Stimulated activated CD4-positive, alpha-beta T cell treated with anti-CD3 and anti-CD28 coated beads, Interleukin-4, amount 100 ng/mL, for 48 hours (primary cell): ENCODE measurements at places on chromosomes 12 and 14.

DNA sequence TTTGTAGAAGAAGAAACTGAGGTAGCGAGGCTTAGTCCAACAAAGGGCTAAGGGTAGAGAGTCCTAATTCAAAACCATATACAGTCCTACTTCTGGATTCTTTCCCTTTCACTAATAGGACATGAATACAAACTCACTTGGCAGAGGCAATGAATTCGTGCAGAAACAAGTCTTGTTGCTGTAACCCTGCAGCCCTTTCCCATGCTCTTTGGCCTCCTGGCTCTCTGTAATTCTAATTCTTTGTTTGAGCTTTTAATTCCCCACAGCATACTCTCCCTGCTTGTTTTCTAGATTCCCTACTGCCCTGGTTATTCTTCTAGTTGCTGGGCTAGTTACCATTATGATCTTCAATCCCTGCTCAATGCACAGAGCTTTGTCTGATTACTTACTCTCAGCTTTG, 381.4 kb downstream of the ETNK1 start:
- DNase-seq: no peak

DNA sequence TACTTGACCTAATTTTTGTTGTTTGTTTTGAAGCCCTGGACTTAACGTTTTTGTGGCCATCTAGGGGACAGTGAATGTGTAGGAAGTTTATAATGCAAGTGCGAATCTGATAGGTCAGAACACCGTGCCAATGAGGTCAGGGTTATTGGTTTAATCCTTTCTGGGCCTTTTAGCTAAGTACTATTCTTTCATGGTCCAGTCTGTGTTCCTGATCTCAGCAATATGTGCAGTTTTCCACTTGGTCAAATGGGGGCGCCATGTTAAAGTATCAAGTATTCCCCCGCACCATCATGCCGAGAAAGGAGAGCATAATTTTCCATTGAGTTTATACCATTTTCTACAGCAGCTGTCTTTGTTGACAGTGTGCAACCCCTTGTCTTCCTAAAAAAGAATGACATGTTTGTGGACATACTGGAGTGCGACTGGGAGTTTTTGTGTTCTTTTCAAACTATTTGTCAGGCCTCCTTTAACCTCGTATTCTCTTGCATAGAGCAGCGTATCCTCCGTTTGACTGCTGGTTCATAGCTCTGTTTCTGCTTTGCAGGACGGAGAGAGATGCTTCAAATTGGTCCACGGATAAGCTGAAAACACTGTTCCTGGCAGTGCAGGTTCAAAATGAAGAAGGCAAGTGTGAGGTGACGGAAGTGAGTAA, 1.3 kb downstream of the AHSA1 start:
- peak; percentile 69 for DNase-seq

- DNase-seq: no peak
Measured at GRCh38 chr12:60349232-60349978, 753.6 kb downstream of the SLC16A7 start.

- no peak for DNase-seq
Measured at GRCh38 chr12:128267651-128268378, 845 bp downstream of the TMEM132C start.

- peak; percentile 82 for DNase-seq
Measured at GRCh38 chr12:124906606-124907261, 7.7 kb downstream of the UBC start.

GRCh38 chr14:55298500-55298822, 27.2 kb downstream of the FBXO34 start:
- DNase-seq: no peak

DNA sequence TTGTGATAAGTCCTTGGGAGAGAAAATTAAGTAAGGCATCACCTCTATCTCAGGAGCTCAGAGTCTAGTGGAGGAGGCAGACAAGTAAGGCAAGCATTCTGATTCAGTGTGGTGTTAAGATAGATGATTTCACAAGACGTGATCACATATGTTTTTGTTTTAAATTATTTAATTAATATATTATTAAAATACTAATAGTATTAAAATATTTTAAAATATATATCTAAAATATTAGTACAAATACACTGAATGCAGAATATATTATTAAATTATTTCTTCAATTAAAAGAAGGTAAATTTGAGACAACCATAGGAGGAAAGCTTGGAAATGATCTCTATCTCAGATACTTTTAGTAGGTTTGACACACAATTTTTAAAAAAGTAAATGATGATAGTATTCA, 51.5 kb upstream of the ANO4 start:
- no peak for DNase-seq

DNA sequence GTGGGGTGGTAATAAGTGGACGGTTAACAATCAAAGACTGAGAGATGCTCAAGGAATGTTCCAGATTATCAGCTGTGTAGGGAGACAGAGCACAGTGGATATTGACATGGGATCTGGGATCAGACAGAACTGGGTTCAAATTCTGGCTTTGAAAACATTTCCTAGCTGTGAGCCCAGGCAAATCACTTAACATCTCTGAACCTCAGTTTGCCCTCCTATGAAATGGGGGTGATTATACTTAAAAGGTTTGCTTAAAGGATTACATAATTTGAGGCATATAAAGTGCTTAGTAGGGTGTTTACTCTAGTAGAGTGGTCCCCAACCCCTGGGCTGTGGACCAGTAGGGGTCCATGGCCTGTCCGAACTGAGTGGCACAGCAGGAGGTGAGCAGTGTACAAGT, 260.0 kb upstream of the CRY1 start:
- no peak for DNase-seq

- DNase-seq: no peak
Measured at GRCh38 chr12:43789941-43790340, 16.2 kb downstream of the TWF1 start.

DNA sequence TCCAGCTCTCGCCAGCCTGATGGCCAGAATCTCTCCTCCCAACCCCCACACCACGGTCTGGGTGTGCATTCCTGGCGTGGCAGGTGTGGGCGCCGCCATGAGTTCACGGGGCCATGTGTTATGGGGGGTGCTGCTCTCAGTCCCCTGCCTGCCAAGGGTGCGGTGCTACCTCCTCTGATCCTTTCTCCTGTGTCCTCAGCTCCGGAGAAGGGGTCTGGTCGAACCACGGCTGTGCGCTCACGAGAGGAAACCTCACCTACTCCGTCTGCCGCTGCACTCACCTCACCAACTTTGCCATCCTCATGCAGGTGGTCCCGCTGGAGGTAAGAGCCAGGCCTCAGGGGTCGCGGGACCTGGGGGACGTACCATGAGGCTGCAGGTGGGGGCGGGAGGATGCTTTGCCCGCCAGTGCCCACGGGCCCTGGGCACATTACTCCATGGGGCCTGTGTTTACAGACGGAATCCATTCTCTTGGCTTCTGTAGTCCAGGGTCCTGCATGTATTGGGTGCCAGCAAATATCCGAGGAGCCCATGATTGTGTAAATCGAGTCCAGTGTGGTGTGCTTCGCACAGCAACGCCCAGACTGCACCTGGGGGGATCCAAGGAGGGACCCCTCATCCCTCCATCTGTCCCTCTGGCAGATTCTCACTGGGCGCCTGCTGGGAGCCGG, 130.8 kb downstream of the ADGRD1 start:
- DNase-seq: no peak

DNA sequence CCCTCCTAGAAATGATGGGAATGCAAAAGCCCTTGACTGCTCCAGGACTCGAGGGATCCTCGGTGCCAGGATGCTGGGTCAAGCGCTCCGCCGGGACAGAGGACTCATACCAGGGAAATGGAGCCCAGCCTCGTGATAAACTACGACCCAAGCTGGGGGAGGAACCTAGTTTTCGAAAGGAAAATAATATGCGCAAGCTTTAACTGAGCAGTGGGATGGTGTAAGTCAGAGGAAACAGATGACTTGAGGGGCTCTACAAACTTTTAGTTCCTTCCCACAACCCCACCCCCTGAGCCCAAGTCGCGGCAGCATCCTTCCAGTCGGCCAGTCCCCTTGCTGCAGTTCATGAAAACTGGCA, 654 bp upstream of the SUPT16H start:
- no peak for DNase-seq

GRCh38 chr12:20274008-20274407, 94.3 kb upstream of the PDE3A start:
- no peak for DNase-seq

DNA sequence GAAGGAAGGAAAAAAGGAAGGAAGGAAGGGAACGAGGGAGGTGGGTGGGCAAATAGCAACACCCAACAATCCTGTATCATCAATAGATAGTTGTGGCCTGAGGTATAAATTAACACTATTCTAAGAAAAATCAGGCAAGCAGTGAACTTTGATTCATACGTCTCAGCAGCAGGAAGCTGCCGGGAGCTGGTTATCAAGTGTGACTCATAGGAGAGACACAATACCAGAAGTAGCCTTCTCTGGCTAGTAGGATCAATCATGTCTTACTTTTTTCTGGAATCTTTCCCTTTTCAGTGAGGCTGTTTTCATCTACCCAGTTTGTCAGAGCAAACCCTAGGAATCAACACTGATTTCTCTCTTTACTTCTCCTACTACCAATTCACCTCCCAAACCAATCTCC, 780.5 kb downstream of the NRXN3 start:
- no peak for DNase-seq

- no peak for DNase-seq
Measured at GRCh38 chr12:39393179-39393578, 49.7 kb downstream of the KIF21A start.

DNA sequence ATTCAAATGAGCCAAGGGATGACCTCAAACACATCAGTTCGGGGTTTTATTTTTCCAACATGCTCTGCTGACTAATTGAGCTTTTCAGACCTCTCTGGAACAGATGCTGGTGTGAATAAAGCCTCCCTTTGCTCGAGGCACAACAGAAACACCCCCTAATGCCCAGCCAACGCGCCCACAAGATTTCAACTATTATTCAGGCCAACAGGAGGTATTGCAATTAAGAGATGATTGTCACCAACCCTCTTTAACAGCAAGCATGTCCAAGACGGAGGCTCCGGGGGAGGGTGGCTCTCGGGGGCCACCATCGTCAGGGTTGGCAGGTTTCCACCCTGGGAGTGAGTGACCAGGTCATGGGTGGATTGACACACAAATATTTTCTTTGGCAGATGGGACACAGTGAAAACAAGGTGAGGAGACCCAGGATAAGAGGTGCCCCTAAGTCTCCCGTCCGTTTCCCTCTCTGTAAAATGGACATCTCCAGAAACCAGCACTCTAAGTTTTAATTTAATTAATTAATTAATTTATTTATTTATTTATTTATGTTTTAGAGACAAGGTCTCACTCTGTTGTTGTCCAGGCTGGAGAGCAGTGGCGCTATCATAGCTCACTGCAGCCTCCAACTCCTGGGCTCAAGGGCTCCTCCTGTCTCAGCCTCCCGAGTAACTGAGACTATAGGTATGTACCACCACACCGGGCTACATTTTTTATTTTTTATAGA, 56.1 kb downstream of the MAP1LC3B2 start:
- DNase-seq: no peak

DNA sequence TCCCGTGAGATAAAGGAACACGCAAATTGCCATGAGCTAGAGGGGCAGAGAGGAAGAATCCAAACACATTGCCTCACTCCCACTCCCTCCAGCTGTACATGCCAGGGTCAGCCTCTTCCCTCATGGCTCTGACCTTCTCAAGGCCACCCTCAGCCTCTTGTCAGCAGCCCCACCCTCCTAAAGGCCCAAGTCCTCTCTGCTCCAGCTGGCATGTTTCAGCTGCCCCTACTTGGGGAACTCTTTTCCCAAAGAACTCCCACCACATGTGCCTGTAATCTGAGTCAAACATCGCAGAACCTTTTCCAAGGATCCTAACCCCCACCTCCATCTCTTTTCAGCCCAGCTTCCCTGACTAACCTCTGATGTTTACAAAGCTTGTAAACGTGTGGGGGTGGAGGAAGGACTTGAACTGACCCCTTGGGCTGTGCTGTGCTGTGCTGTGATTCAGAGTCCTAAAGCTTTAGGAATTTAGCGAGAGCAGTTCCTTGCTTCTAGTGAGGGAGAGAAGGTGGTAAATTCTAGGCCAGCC, 7.3 kb upstream of the CACNB3 start:
- no peak for DNase-seq
